ENCODE measurements at places on chromosomes 16 and 17. TPM values are rescaled to one million over a fixed set of nuclear protein-coding genes. Genes with fewer than 3 reads are reported as not detected.

The WNT9B gene
- total RNA-seq, result under 0.01 TPM

The HEXD gene
- 11.0 TPM for total RNA-seq

The COASY gene
- 18.0 TPM for total RNA-seq

The MEOX1 gene
- 6.0 TPM for total RNA-seq

The GCGR gene
- not detected for total RNA-seq

The MYH3 gene
- total RNA-seq, result 0.43 TPM

The BRIP1 gene
- 16.1 TPM for total RNA-seq

The C17orf107 gene
- 3.9 TPM for total RNA-seq

The DNAAF1 gene
- total RNA-seq, result not detected

The UTS2R gene
- not detected for total RNA-seq

The TBC1D3I gene
- total RNA-seq, result 0.97 TPM

The LDHD gene
- 0.64 TPM for total RNA-seq

The HBZ gene
- total RNA-seq, result not detected

The CCL16 gene
- not detected for total RNA-seq

The CCDC200 gene
- total RNA-seq, result not detected

The PRSS22 gene
- total RNA-seq, result not detected

The SPNS3 gene
- not detected for total RNA-seq

The SOX8 gene
- not detected for total RNA-seq

The G6PC1 gene
- not detected for total RNA-seq

The DBF4B gene
- total RNA-seq, result 7.8 TPM

The RASD1 gene
- total RNA-seq, result 0.64 TPM

The EXOC3L1 gene
- not detected for total RNA-seq

The SYNGR3 gene
- 2.6 TPM for total RNA-seq

The MT4 gene
- not detected for total RNA-seq

The GLYR1 gene
- total RNA-seq, result 45.7 TPM

The TOX3 gene
- not detected for total RNA-seq

The CNGB1 gene
- not detected for total RNA-seq

The PITPNC1 gene
- 4.3 TPM for total RNA-seq

The ZNF213 gene
- 5.5 TPM for total RNA-seq

The TAT gene
- total RNA-seq, result not detected

The KCNJ2 gene
- total RNA-seq, result 0.64 TPM

The CBFA2T3 gene
- not detected for total RNA-seq

The KRT20 gene
- not detected for total RNA-seq

The MED9 gene
- 11.2 TPM for total RNA-seq

The CRISPLD2 gene
- total RNA-seq, result 44.0 TPM

The RNF43 gene
- total RNA-seq, result not detected

The KIFC3 gene
- total RNA-seq, result 72.5 TPM

The DLX3 gene
- total RNA-seq, result not detected

The MYH11 gene
- 0.64 TPM for total RNA-seq

Measured in fibroblast of villous mesenchyme (primary cell).